DMS53 (cell line): ENCODE measurements at places on chromosomes 11 and 22.

- DNase-seq = no peak
Measured at GRCh38 chr22:50084080-50084477, 1.1 kb downstream of the MLC1 start.

DNA sequence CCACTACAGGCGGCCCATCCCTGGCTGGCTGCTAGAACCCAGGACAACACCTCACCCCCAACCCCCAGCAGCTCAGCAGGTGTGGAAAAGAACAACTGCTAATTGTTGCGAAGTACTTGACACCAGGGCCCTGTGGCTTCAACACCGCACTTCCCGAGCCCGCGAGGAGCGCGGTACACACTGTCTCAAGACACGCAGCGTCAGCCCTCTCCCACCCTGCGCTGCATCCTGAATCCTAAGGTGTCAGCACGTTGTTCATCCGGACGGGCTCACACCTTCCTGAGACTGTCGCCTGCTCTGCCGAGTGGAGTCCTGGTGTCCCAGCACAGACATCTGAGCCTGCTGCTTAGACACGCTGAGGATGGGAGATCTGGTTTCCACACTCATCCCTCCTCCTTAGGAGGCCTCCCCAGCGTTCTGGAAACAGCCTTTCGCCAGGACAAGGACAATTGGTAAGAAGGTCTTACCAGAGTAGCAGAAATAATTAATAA lies 1336.2 kb downstream of the BRD1 start:
- DNase-seq = no peak

- no peak for DNase-seq
Measured at GRCh38 chr11:103076361-103076760, 15.6 kb downstream of the DCUN1D5 start.

GRCh38 chr11:74019104-74019738 lies 10.3 kb upstream of the UCP3 start:
- no peak for DNase-seq

- DNase-seq = no peak
Measured at GRCh38 chr11:114412946-114413345, 12.5 kb downstream of the RBM7 start.

GRCh38 chr22:46111645-46112306 lies 38.5 kb upstream of the PPARA start:
- DNase-seq = no peak

- DNase-seq = no peak
Measured at GRCh38 chr11:63699896-63700295, 18.6 kb downstream of the RTN3 start.

- no peak for DNase-seq
Measured at GRCh38 chr22:23496445-23496833, 83.7 kb downstream of the IGLL1 start.

GRCh38 chr22:43827003-43827735 lies 15.1 kb upstream of the EFCAB6 start:
- DNase-seq = no peak

GRCh38 chr11:66286699-66287098 lies 2.2 kb downstream of the YIF1A start:
- DNase-seq = no peak

GRCh38 chr11:33997584-33998251 lies 53.8 kb upstream of the CAPRIN1 start:
- DNase-seq = peak; percentile 12

DNA sequence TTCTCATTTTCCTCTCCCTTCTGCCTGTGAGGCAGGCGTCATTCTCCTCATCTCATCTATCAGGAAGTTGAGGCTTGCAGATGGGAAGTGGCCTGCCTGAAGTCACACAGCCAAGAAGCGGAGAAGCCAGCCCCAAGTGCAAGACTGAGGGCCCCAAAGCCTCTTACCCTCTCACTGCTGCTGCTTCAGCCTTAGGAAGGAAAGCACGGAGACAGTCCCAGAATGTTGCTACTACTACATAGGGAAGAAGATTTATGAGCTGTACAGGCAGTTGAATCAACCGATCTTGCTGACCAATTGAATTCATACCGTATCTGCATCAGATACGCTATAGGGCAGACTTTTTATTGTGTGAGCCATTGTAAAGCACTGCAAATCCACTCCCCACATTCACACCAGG lies 89.0 kb downstream of the CWC15 start:
- DNase-seq = peak; percentile 22

GRCh38 chr11:120657306-120658070 lies 145.9 kb downstream of the GRIK4 start:
- no peak for DNase-seq

DNA sequence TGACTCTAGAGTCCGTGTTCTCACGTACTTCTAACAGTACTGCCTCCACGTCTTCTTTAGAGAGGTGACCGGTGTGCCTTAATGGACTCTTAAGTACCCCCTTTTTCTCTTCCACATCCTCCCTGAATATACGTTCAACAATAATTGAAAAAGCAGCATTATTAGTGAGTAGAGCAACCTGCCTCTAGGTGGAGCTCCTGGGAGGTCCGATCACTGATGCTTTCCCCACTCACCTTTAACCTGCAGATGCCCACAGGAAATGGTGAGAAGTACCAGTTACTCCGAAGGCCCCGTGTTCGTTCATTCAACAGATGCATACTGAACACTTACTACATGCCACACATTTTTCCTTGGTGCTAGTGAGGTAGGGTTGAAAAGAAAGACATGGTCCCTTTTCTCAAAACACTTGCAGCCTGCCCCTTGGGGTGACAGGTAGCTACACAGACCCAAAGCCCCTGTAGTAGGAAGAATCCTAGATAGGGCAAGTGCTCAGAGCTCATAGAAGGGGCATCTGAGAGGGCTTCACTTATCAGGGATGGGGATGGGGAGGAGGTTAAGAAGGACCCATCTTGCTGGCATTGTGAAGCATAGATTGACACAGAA lies 72.7 kb downstream of the FEZ1 start:
- DNase-seq = peak; percentile 68

DNA sequence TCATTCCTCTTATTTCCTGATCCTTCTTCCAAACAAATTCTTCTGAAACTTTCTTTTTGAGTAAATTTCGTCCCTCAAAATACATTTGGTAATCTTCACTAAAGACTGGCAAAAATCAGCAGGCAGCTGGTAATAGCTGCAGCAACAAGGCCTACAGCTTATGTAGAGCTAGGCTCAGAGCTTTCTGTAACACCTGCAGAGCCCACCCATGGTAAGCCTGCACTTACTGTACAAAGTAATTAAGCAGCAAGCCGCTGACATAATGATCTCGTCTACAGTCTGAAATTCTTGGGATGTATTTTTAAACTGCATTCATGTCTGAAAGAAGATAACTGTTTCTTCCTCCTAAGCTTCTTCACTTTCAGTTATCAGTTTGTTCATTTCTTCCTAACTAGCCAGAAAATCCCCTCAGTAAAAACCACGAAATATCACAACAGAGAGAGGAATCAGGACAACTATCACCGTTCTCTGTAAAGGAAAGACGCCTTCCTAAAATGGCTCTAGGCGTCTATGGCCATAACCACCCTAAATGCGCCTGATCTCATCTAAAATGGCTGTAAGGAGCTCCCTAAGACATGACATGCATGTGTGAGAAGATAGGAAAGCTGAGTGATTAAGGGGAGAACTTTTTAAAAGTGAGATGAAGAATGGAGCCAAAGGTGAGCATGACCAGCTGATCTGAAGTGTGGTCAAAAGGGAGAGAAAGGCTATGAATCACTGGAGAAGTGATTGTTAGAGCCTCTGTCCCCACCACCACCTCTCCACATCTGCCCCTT lies 56.2 kb downstream of the DENND5A start:
- no peak for DNase-seq

DNA sequence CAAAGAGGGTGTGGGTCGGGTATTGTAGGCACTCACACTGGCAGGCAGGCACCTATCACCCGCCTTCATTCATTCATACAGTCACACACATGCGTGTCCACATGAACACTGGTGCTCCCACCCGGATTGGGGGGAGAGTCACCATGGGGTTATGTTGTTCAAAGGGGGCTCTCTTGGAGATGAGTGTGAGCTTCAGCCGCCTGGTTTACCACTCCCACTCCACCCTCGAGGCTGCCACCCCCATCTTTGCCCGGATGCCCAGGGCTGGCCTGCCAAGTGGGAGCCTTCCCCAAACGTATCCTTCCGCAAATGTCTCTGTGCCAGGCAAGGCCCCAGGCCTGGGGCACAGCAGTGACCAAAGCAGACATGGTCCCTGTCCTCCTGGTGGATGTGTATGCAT lies 22.6 kb downstream of the MRGPRD start:
- DNase-seq = no peak

GRCh38 chr22:38204784-38205183 lies 3.0 kb downstream of the MAFF start:
- no peak for DNase-seq

DNA sequence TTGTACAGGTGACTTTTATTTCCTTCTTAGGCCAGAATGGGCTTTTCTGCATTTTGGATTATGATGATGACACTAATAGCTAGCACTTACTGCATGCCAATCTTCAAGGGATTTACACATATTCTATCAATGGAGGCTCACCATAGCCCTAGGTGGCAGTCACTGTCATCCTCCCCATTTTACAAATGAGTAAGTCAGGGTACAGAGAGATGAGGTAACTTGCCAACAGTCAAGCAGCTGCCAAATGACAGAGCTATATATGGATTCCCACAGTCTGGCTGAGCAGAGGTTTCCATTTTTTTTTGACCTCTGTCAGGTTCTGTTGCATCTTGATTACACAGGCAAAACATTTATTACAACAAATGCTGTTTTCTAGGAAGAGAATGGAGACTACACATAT lies 23.8 kb upstream of the C11orf96 start:
- no peak for DNase-seq

DNA sequence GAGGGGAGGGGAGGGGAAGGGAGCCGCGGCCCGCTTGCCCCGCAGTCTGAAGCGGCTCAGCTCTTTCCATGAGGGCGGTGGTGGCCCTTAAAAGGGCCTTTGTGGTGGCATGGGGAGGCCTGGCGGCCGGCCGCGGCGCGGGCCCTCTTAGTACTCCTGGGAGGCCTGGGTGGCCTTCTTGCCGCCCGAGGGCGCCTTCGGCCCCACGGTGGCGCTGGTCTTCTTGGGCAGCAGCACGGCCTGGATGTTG lies 6.9 kb downstream of the DPAGT1 start:
- DNase-seq = peak; percentile 90

DNA sequence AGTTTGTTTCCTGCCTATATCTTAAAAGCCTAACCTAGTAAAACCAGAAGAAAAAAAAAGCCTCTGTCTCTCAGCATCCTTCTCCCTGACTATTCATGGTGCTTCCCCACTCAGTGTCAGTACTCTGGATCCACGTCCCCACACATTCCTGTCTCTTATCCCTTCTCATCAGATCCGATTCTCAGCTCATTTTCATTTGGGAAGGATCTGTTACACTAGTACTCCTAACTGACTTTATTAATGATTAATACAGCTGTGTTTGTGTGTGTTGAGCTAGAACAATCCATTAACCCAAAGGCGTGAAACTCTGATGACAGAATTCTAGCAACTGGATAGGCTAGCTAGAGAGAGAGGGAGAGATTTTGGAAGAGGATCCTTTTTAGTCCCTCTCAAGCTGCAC lies 1.5 kb downstream of the PRRG4 start:
- DNase-seq = no peak

- DNase-seq = peak; percentile 75
Measured at GRCh38 chr22:29907753-29908515, 25.0 kb downstream of the MTMR3 start.

- no peak for DNase-seq
Measured at GRCh38 chr11:92071660-92072059, 153.0 kb upstream of the FAT3 start.

DNA sequence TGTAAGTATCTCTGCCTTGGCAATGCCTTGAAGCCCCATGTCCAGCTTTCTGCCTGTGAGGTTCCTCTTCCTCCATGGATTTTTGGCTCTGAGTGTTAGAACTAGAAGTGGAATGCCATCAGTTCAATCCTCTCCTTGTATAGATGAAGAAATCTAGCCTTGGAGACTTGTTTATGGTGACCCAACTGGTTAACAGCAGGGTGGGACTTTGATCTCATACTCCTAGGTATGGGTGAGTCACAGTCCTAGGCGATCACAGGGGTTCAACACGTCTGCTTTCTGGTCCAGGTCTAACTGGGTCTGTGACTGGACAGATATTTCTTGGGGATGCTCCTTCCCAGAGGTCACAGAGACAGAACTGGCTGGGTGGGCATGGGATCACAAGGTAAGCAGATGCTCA lies 9.2 kb upstream of the MTFP1 start:
- no peak for DNase-seq

- no peak for DNase-seq
Measured at GRCh38 chr11:116384407-116384806, 388.4 kb downstream of the BUD13 start.

GRCh38 chr11:34830035-34830434 lies 86.1 kb downstream of the APIP start:
- DNase-seq = peak; percentile 78

- DNase-seq = peak; percentile 66
Measured at GRCh38 chr11:48013269-48013901, 33.0 kb downstream of the PTPRJ start.

GRCh38 chr11:111736621-111737443 lies 29.4 kb downstream of the PPP2R1B start:
- no peak for DNase-seq

- no peak for DNase-seq
Measured at GRCh38 chr11:133953547-133953946, 3.2 kb downstream of the IGSF9B start.

GRCh38 chr11:41419901-41420300 lies 39.6 kb downstream of the LRRC4C start:
- DNase-seq = no peak

DNA sequence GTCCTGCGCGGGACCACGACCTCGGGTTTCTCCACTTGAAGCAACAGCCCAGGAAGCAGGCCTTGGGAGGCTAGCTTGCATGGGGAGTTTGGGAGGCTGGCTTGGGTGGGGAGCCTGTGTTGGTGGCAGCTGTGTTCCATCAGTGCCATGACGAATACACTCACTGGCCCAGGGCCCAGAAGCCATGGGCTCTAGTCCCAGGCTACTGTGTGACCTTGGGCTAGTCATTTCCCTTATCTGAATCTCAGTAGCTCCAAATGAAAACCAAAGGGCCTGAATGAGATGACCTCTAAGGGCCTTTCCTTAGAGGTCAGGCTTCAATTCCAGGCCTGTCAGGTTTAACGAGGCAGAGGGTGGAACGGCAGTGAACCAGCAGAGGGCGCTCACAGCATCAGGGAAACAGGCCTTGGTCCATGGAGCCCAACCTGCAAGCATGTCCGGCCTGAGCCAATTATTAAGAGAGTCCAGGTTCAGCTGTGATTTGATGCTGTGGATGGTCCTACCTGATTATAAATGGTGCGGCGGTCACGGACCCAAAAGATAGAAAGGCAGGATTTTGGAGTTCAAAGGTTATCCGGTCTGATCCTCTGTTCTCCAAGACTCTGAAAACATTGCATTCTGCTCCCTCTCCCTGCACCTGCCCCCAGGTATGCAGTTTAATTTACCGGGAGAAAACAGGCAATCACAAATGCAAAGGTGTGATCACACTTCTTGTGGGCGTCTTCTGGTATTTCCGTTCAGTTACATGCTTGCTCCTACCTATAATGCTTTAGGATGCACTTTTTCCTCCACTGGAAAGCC lies 15.9 kb downstream of the PTPN5 start:
- DNase-seq = peak; percentile 87
